ENCODE measurements at places on chromosomes 1 and 21. TPM values are rescaled to one million over a fixed set of nuclear protein-coding genes. Genes with fewer than 3 reads are reported as not detected.

Gene SPRR2E
- not detected for total RNA-seq

Gene IVNS1ABP
- 59.0 TPM for total RNA-seq

DNA sequence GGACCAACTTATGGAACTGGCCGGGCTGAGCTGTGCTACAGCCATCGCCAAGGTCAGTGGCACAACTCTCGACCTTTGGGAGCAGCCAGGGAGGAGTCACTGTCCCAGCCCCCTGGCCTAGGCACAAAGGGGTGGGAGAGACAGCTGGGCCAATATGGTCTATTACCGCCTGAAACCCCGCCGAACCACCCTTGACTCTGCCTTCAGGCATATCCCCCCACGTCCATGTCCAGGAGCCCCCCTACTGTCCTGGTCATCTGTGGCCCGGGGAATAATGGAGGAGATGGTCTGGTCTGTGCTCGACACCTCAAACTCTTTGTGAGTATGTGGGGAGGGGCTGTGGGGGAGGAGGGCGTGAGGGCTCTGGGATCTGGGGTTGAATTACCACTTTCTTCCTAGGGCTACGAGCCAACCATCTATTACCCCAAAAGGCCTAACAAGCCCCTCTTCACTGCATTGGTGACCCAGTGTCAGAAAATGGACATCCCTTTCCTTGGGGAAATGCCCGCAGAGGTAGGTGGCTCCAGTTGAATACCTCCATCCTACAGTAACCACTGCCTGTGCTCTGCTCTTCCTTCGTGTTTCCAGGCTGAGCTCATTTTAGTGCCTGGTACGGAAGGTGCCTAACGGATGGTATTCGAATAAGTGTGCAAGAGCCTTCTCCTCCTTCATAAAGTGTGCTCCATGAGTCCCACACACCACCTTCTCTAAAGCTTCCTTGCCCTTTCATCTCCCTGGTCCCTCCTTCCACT, 758 bp downstream of the NAXE start:
- DNase-seq: no peak

- no peak for DNase-seq
Measured at GRCh38 chr1:175118375-175119367, 51.0 kb downstream of the TNN start.
